ENCODE measurements at places on chromosomes 1 and 21. TPM values are rescaled to one million over a fixed set of nuclear protein-coding genes. Genes with fewer than 3 reads are reported as not detected.
A peak's percentile ranks its signal among the peaks of the same experiment; 100 is the strongest.

DNA sequence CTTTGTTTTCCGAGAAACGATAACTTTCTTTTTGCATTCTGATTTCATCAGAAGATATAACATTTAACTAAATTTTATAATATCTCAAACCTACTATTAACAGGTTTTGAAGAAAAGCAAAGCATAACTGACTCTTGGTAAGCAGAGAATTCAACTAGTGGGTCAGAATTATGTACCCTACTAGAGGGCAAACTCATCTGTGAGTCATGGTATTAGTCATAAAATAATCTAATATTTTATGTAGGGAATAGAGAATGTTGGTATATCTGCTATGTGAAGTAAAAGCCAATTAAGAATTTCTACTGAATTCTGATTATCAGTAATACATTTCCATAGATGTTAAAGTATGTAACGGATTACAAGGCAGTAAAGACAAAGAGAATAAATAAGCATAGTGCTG is 56.8 kb downstream of the USP1 start:
- no peak overlapping the region for H3K4me3 ChIP-seq
- no peaks in the 10 kb centered on the region for H3K27me3 ChIP-seq
- H3K27ac ChIP-seq, result no peak overlapping the region
- DNase-seq, result no peak
- H3K4me1 ChIP-seq, result no peaks in the 10 kb centered on the region

- no peaks in the 10 kb centered on the region for H3K4me1 ChIP-seq
- DNase-seq, result no peak
- H3K4me3 ChIP-seq, result no peak overlapping the region
- no peaks in the 10 kb centered on the region for H3K27me3 ChIP-seq
Measured at GRCh38 chr1:171206204-171206977, 21.3 kb downstream of the FMO2 start.

DNA sequence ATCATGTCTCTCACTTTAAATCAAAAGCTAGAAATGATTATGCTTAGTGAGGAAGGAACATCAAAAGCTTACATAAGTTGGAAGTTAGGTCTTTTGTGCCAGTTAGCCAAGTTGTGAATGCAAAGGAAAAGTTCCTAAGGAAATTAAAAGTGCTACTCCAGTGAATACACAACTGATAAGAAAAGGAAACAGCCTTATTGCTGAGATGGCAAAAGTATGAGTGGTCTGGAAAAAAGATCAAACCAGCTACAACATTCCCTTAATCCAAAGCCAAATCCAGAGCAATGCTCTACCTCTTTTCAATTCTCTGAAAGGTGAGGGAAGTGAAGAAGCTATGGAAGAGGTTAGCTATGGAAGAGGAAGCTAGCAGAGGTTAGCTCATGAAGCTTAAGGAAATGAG is 378.7 kb downstream of the KCNT2 start:
- H3K27me3 ChIP-seq, result no peaks in the 10 kb centered on the region
- H3K4me3 ChIP-seq, result no peak overlapping the region
- DNase-seq, result no peak
- no peaks in the 10 kb centered on the region for H3K4me1 ChIP-seq
- H3K27ac ChIP-seq, result no peak overlapping the region

- no peak overlapping the region for H3K27ac ChIP-seq
- H3K36me3 ChIP-seq, result no peaks in the 10 kb centered on the region
- H3K4me1 ChIP-seq, result no peaks in the 10 kb centered on the region
Measured at GRCh38 chr1:81414488-81415015, 386.2 kb upstream of the ADGRL2 start.

Gene FCGR3A
- total RNA-seq, result not detected

DNA sequence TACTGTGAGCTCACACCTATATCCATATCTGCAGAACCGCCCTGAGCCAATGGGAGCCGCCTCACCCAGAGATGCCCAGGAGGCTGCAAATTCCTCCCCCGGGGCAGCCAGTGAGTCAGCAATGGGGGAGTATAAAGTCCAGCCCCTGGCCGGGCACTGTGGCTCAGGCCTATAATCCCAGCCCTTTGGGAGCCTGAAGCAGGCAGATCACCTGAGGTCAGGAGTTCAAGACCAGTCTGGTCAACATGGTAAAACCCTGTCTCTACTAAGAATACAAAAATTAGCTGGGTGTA is 5.0 kb upstream of the CLCNKB start:
- no peak overlapping the region for H3K4me3 ChIP-seq
- no peaks in the 10 kb centered on the region for H3K36me3 ChIP-seq
- peak; percentile 62 for DNase-seq
- no peaks in the 10 kb centered on the region for H3K4me1 ChIP-seq
- H3K27ac ChIP-seq, result no peak overlapping the region

GRCh38 chr1:54835970-54836369 is 34.8 kb upstream of the TTC22 start:
- DNase-seq, result no peak
- H3K27me3 ChIP-seq, result peaks cover 23% of the 10 kb centered on the region
- no peak overlapping the region for H3K27ac ChIP-seq
- no peak overlapping the region for H3K4me3 ChIP-seq
- no peaks in the 10 kb centered on the region for H3K36me3 ChIP-seq
- peaks cover 21% of the 10 kb centered on the region for H3K4me1 ChIP-seq

GRCh38 chr21:25637851-25638659 is 1.0 kb upstream of the JAM2 start:
- peaks cover 8% of the 10 kb centered on the region for H3K4me1 ChIP-seq
- no peak for DNase-seq
- no peaks in the 10 kb centered on the region for H3K36me3 ChIP-seq
- H3K27me3 ChIP-seq, result no peaks in the 10 kb centered on the region

DNA sequence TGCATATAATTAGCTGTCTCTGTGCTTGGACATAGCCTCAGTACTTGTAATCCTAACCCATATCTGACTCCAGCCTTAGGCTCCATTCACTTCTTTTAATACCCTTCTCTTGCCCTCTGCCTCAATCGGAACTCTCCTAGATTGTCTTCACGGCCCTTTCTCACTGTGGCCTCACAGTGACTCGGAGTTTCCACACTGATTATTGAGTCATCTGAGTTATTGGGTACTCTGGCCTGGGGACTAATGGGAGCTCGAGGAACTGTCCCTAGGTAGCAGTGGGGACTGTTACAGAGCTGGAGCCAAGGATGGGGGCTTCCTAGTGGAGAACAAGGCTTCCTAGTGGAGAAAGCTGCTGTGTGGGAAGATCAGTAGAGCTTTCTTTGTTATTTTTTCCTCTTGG is 17.0 kb downstream of the TRAF5 start:
- no peaks in the 10 kb centered on the region for H3K27me3 ChIP-seq
- H3K4me1 ChIP-seq, result no peaks in the 10 kb centered on the region
- DNase-seq, result no peak
- H3K27ac ChIP-seq, result no peak overlapping the region
- H3K4me3 ChIP-seq, result no peak overlapping the region
